ENCODE measurements at places on chromosomes 6 and 20.

DNA sequence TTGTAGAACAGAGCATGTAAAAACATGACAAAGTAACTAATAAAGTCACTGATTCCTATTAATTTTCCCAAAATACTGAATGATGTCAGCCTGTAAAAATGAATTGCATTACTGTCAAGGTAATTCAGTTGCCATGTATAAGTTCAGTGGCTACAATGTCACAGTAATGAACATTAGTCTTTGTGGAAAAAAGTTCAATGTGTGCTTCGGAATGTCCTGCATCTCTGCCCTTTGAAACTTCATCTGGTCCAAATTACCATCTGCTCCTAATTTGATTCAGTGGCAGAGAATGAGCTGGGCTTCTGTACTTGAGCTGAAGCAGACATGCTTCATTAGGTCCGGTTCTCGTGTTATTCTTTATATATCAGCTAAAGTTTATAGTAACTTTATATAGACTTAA lies 567.4 kb downstream of the COL12A1 start:
- DNase-seq, result no peak

- DNase-seq, result no peak
These were observed 691.5 kb upstream of the MAP3K7 start for GRCh38 chr6:91278416-91278815.

- no peak for DNase-seq
These were observed 1100.0 kb downstream of the GRIK2 start for GRCh38 chr6:102493485-102493884.

GRCh38 chr6:93318121-93318520 lies 101.2 kb downstream of the EPHA7 start:
- no peak for DNase-seq

- DNase-seq, result no peak
These were observed 186.1 kb upstream of the RIN2 start for GRCh38 chr20:19571996-19572395.

DNA sequence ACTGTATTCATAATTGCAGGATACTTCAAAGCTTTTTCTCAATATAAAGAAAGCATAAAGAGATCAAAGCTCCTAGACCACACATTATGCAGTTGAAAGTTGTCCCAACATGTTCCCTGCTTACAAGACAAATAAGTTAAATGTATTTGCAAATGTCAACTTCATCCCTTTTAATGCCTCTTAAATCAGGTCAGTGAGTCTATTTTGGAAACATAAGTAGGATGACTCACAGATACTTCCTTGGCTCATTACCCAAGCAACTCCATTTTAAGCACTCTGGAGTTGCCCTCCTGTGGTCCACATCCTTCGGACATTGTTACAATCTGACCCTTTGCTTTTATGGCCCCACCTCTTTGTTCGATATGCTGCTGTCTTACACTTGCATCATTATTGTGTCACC lies 162.0 kb downstream of the FAXC start:
- DNase-seq, result no peak

DNA sequence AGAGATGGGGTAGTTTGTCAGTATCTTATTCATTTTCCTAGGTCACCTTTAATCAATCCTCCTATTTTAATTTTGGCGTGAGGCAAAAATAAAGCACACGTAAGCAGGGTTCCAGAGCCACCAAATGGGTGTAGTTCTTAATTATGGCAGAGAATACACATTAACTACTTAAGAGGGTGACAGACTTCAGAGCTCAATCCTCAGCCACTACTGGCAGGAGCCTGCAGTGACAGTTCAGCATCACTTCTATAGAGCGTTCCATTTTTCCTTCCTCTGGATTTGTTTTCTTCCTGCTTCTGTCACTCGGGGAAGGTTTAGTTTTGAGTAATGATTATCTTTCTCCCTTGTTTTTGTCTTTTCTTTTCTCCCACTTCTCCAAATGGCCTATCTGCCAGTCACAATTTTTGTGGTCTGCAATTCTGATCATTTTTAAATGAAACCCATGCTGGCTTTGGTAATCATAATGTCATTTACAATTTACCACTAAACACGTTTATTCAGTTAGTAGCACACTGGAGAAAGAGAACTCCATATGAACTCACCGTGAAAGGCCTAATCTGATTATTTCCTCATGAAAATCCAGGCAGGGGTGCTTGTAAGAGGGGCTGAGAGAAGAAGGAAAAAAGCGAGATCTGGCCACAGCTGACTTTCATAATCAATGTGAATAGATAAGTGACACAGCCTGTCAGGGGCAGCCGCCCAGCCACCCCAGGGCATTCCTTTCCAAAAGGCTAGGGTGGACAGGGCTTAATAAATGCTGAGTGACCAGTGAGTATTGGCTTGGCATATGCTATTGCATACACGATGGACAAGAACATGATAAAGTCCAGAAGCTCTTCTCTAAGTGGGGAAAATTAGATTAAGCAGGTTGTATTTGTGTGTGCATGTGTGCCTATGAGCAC lies 412.1 kb downstream of the PKHD1 start:
- no peak for DNase-seq

DNA sequence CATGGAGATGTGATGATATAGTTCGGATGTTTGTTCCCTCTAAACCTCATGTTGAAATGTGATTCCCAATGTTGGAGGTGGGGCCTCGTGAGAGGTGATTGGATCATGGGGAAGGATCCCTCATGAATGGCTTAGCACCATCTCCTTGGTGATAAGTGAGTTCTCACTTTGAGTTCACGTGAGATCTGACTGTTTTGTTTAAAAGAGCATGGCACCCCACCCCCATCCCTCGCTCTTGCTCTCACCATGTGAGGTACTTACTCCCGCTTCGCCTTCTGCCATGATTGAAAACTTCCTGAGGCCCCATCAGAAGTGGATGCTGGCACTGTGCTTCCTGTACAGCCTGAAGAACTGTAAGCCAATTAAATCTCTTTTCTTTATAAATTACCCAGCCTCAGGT lies 10.9 kb downstream of the SLC32A1 start:
- DNase-seq, result no peak

DNA sequence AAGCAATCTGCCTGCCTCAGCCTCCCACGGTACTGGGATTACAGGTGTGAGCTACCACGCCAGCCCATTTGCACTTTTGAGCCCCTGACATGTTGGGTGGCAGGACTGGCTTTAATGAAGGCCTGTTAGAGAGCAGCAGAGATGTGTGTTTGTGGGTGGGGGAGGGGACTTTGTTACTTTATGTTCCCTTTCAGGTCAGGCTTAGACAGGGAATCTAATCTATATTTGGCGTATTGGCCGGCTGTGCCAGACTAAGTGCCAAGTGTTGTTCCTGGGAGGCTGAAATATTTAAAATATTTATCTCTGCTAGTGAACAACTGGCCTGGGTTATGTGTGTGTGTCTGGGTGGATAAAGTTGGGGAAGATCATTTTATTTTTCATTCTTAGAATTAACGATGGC lies 6.1 kb downstream of the GMPR start:
- DNase-seq, result no peak

GRCh38 chr20:3082955-3083952 lies 1.3 kb downstream of the AVP start:
- no peak for DNase-seq

- DNase-seq, result no peak
These were observed 113.7 kb downstream of the CLIC5 start for GRCh38 chr6:45901767-45902650.

DNA sequence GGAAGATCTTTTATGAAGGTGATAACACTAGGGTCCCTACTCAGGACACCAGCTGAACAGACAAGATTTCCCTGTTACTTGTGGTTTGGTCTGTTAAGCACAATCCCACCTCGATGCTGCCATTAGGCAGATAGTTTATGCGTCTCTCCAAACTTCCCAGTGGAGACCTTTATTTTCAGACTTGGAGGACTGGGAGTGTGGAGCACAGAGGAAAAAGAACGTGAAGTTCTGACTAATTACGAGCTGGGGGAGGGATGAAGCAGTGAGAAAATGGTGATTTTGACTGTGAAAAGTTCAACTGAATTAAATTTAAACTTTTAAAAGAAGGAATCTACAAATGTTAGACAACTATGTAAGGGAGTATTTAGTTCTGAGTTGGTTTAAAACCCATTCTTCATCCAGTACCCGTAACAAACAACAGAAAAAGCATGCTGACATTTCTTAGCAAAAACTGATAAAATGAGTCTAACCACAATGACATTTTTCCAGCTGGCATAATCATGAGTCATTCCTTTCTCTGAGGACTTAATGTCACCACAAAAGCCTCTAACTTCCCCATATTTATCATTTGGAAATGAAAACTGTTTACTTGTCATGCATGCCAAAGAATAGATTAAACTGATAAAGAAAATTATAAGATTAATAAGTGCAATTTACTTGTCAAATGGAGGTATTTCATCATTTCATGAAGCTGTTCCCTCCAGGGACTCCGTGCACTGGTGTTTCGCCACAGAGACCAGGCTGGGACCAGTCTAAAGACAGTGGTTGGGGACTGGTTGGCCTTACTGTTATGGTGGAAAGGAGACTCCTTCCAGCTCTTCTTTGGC lies 113.3 kb upstream of the SSTR4 start:
- DNase-seq, result no peak

DNA sequence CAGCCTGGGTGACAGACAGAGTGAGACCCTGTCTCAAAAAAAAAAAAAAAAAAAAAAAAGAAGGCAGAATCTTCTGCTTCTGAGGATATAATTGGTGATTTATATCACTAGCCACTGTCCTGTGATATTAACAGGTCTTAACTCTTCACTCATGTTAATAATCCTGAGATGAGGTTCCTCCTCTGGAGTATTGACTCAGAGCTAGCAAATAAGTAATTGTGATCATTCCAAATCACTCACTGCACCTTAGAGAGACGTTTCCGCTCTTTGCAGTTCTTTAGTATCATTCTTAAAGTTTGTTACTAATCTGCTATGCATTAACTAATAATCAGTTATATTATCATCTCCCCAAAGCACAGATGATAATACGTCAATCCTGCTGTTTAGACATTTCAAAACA lies 41.6 kb upstream of the NOX3 start:
- DNase-seq, result no peak

- no peak for DNase-seq
These were observed 31.3 kb downstream of the PNPLA1 start for GRCh38 chr6:36301085-36301658.

- DNase-seq, result peak; percentile 9
These were observed 66.2 kb downstream of the ARMC2 start for GRCh38 chr6:108914235-108915022.

GRCh38 chr20:51622004-51622874 lies 79.7 kb upstream of the NFATC2 start:
- DNase-seq, result no peak

DNA sequence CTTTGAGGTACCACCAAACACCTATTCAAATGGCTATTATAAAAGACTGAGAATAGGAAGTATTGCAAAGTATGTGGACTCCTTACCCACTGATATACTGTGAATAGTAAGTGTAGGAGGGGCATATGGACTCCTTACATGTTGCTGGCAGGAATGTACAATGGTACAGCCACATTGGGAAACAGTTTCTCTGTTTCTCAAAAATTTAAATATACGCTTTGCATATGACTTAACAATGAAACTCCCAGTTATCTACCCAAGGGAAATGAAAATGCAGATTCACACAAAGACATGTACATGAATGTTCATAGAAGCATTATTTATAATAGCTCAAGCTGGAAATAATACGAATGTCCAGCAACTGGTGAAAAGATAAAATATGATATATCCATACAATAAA lies 5.5 kb upstream of the ENPP1 start:
- no peak for DNase-seq
